ENCODE measurements at places on chromosomes 5 and 9.
A peak's percentile ranks its signal among the peaks of the same experiment; 100 is the strongest.

DNA sequence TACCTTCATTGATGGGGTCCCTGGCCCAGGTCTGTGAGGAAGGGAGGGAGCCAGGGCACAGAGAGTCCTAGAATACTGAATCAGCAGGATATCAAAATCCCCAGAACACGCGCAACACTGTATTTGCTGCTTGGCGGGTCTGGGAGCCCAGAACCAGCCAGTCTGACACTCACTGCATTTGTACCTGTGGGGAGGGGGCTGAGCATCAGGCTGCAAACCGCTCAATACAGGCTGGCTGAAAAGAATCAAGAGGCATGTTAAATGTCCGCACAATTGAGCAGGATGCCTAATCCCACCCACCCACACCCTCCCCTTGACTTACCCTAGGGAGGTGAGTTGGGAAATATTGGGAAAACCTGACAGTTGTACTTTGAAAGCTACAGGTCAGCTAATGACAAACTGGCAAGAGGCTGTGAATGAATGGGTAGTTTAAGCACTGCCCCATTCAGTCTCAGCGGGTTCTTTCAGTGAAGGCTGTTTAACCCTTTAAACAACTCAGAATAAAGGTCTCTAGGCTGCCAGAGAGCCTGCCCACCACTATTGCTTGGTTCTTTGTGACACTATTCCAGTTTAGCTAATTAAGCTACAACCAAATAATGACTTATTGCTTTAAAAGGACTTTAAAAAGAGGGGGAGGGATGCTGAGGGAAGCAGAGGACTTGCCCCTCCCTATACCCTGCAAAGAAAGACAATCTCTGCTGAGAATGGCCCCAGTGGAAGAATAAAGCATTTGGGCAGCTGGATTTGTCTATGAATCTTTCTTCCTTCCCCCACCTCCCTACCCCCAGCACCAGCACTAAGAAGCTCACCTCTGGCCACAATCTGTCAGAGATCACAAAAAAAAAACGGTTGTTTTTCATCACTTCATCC, 5.0 kb downstream of the SPRY4 start:
- DNase-seq = no peak

- no peak for DNase-seq
Observed at GRCh38 chr5:108487951-108488350, 106.1 kb upstream of the FBXL17 start.

DNA sequence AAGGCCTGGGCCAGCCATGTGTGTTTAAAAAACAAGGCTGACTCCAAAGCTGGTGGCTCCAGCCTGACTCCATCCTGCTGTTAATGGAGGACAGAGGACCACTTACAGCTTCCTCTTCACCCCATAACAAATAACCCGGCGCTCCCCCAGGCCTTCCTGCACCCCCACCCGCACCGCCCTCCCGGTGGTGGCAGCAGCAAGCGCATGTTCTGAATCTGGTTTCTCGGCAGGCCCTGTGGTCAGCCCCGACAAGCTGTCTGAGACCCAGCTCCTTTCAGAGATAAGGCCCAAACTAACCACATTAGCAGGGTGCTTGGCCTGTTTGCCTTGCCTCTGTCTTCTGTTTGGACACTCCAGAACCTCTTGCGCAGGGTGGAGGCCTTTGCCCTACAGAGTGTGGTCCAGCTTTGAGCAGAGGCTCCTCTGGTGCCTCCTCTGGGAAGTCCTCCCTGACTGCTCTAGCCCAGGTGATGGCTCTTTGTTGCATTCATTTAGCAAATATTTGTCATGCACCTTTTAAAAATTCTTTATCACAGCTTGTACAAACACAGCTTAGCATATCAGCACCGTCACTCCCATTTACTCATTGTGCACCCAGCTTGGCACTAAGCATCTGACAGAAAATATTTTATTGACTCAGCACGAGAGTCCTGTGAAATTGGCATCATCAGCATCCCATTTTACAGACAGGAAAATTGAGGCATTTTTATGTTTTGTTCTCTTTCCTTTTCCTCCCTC, 78.4 kb downstream of the NDFIP1 start:
- DNase-seq = no peak

DNA sequence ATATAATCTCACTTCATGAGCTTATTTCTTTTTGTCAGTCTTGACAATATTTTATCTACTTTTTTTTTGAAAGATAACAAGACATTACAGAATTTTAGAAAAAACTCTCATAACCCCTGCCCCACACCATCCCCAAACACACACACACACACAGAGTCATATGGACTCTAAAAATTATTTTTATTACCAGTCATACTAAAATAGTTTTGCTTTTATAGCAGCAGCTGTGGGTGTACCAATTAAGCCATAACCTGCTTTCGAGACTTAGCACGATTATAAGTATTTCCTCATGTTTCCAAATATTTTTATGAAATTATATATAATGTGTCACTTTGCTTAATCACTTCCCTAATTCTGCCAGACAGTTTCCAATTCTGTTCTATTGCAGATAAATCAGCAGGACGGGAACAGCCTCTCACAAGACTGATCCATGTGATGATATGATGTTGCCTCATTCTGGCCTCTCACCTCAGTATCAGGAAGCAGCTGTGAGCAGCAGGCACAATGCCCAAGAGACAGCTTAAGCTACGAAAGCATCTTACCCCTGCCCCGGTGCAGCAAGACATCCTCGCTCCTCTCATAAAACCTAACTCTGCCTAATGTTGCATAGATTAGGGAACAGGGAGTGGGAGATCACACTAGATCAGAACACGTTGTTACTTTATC, 7.0 kb downstream of the PDCL start:
- no peak for DNase-seq

GRCh38 chr5:142059304-142059940, 46.6 kb upstream of the GNPDA1 start:
- no peak for DNase-seq

DNA sequence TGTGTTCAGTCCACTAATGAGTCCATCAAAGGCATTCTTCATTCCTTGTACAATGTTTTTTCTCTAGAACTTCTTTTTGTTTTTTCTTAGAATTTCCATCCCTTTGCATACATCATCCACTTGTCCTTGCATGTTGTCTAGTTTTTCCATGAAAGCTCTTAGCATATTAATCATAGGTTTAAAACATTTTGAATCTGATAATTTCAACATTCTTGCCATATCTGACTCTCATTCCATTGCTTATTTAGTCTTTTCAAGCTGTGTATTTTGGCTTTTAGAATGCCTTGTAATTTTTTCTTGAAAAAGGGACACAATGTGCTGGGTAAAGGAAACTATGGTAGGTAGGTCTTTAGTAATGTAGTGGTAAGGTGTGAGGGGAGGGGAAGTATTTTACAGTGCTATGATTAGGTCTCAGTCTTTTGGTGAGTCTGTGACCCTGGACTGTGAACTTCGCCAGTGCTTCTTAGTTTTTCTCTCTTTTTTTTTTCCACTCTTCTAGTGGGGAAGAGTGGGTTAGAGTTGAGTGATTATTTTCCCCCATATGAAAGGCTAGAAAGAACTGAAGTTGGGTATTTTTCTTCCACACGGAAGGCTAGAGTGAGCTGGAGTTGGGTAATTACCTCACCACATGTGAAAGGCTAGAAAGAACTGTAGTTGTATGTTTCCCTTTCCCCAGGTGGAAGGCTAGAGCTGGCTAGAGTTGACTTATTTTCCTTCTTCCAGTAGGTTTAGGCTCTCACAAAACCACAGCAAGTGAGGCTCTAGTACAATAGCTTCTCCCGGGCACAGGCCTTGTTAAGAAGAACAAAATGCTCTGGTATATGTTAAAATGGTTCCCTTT, 172.1 kb downstream of the SNX18 start:
- no peak for DNase-seq

GRCh38 chr5:40017918-40018317, 593.1 kb upstream of the DAB2 start:
- no peak for DNase-seq

- no peak for DNase-seq
Observed at GRCh38 chr5:41763081-41763480, 107.1 kb downstream of the OXCT1 start.

DNA sequence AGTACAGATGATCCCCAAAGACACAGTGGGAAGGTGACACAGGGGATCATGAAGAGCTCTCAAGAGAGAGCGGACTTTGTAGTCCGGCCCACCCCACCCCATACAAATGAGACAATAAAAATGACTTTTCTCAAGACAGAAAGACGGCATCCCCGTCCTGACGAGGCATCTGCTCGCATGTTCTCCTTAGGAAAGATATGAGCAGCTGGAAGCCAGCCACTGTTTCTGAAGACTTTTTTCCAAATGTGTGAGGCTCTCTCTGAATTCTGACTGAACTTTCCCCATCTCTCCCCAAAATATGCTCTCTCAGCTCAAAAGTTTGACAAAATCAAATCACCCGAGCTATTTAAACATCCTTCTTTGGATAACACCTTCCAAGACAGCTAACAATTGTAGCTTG, 105.2 kb downstream of the RFK start:
- no peak for DNase-seq

DNA sequence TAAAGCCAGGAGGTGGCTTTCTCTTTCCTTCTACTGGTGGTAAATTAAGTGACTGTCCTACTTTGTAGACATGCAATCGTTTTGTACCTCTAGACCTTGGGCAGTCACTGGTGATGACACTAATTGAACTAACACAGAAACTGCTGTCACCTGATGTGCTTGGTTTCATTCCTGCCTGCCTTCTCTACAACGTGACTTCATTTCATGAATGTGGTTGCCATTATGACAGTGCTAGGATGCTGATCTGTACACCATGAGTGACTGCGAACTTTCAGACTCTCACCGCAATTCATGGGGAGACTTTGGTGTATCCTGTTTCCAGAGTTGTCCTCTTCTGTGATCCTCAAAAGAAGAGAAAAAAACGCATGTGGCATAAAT, 47.5 kb downstream of the UBE2QL1 start:
- no peak for DNase-seq

DNA sequence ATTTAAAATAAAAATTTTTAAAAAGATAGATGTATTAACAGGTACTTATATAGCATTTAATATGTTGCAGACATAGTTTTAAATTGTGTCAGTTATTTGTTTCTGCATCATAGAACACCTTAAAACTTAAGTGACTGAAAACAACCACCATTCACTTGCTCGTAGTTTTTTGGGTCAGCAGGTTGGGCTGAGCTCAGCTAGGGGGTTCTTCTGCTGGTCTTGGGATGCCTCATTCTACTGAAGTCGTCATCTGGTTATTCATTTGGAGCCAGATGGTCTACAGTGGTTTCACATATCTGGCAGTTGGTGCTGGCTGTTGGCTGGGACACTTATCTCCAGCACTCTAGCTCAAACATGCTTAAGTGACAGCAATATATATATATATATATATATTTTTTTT, 29.6 kb downstream of the PSAT1 start:
- DNase-seq = no peak

- DNase-seq = peak; percentile 78
Observed at GRCh38 chr9:133371261-133371711, 4.6 kb downstream of the SURF4 start.

DNA sequence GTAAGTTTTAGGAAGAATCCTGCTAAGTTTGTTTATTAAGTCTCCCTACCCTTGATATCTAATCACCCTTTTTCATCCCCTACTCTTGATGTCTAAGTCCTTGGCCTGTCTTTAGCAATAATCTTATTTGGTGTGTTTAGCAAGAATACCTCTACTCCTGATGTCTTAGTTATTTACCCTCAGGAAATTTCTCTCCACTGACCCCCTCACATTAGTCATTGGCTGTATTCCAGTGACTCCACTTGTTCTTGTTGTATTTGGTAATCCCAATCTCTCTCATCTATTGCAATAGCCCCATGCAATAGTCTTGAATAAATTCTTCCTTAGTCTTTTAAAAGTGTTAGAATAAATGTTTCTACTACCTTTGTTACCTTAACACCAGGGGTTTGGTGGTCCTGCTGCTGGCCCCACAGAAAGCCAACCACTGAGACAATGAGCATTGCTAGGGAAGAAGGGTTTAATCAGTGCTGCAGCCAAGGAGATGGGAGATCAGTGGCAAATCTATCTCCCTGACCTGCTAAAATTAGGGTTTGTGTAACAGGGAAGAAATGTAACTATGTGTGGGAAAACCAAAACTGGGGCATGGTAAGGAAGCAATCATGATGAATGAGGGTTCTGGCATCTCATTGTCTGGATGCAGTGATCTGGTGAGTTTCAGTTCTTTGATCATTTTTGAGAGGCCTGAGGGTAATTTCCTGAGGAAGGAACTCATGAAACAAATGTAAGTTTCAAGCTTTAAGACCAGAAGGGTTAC, 236.4 kb upstream of the DAB2 start:
- DNase-seq = no peak
